ENCODE measurements at places on chromosomes 4 and X. TPM values are rescaled to one million over a fixed set of nuclear protein-coding genes. Genes with fewer than 3 reads are reported as not detected.

Gene ZNF81
- 9.6 TPM for total RNA-seq

Gene FATE1
- not detected for total RNA-seq

Gene TLL1
- total RNA-seq = 39.2 TPM

Gene EDNRA
- 181 TPM for total RNA-seq

Gene DMD
- total RNA-seq = 334 TPM

Gene PGAM4
- not detected for total RNA-seq

Gene RHOH
- not detected for total RNA-seq

Gene FGF16
- not detected for total RNA-seq

Gene USP26
- total RNA-seq = not detected

- H3K4me1 ChIP-seq = peaks cover 3% of the 10 kb centered on the region
- H3K27me3 ChIP-seq = no peaks in the 10 kb centered on the region
- no peak overlapping the region for H3K27ac ChIP-seq
- no peak overlapping the region for H3K4me3 ChIP-seq
- no peak for DNase-seq
These were observed 29.4 kb downstream of the ARAP2 start for GRCh38 chr4:36214735-36215485.

DNA sequence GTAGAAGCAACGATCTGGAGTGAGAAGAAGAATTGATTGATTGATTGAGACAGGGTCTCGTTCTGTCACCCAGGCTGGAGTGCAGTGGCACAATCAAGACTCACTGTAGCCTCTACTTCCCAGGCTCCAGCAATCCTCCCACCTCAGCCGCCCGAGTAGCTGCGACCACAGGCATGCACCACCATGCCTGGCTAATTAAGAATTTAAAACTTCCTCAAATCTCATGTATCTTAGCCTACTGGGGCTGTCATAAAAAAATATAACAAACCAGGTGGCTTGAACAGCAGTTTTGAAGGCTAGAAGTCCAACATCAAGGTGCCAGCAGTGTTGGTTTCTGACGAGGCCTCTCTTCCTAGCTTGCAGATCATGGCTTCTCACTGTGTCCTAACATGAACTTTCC is 18.3 kb upstream of the TBC1D9 start:
- H3K4me3 ChIP-seq = no peak overlapping the region
- H3K27me3 ChIP-seq = no peaks in the 10 kb centered on the region

DNA sequence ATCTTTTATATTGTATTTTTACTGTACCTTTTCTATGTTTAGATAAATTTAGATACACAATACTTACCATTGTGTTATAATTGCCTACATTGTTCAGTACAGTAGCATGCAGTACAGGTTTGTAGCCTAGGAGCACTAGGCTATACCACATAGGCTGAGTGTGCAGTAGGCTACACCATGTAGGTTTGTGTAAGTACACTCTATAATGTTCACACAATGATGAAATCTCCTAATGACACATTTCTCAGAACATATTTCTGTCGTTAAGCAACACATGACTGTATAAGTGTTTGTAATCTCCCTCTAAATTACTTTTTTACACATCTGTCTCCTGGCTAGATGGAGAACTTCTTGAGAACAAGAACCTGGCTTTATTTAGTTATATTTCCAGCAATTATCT is 40.3 kb downstream of the UCHL1 start:
- no peaks in the 10 kb centered on the region for H3K4me1 ChIP-seq
- peaks cover 30% of the 10 kb centered on the region for H3K27me3 ChIP-seq
- no peak for DNase-seq
- H3K27ac ChIP-seq = no peak overlapping the region

GRCh38 chrX:14228611-14229010 is 198.9 kb upstream of the GEMIN8 start:
- no peaks in the 10 kb centered on the region for H3K27me3 ChIP-seq
- DNase-seq = no peak
- no peak overlapping the region for H3K4me3 ChIP-seq
- no peak overlapping the region for H3K27ac ChIP-seq
- H3K36me3 ChIP-seq = no peaks in the 10 kb centered on the region

DNA sequence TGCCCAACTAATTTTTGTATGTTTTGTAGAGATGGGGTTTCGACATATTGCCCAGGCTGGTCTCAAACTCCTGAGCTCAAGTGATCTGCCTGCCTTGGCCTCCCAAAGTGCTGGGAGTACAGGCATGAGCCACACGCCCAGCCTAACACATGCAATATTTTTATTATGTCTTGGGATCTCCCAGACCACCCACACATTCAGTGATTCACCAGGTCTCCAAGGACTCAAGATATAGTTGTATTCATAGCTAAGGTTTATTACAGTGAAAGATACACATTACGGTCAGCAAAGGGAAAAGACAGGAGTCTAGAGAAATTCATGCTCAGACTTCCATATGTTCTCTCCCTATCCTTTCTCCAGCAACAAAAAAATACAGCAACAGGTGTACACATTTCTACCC is 25.5 kb upstream of the FAM120C start:
- no peak overlapping the region for H3K27ac ChIP-seq
- DNase-seq = no peak
- H3K4me3 ChIP-seq = no peak overlapping the region
- no peaks in the 10 kb centered on the region for H3K36me3 ChIP-seq
- no peaks in the 10 kb centered on the region for H3K27me3 ChIP-seq

DNA sequence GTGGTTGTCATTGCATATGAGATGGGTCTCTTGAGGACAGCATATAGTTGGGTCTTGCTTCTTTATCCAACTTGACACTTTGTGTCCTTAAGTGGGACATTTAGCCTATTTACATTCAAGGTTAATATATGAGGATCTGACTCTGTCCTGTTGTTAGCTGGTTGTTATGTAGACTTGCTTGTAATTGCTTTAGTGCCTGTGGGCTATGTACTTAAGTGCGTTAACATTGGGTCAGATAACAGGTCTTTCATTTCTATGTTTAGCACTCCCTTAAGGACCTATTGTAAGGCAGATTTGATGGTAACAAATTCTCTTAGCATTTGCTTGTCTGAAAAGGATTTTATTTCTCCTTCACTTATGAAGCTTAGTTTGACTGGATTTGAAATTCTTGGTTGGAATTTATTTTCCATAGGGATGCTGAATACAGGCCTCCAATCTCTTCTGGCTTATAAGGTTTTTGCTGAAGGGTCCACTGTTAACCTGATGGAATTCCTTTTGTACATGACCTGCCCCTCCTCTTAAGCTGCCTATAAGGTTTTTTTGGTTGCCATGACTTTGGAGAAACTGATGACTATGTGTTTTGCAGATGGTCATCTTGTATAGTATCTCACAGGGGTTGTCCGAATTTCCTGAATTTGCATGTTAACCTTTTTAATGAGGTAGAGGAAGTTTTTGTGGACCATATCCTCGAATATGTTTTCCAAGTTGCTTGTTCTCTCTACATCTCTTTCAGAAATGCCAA is 162.0 kb downstream of the NKX6-1 start:
- no peaks in the 10 kb centered on the region for H3K27me3 ChIP-seq
- H3K27ac ChIP-seq = no peak overlapping the region
- no peaks in the 10 kb centered on the region for H3K36me3 ChIP-seq
- no peak overlapping the region for H3K4me3 ChIP-seq
- no peak for DNase-seq

DNA sequence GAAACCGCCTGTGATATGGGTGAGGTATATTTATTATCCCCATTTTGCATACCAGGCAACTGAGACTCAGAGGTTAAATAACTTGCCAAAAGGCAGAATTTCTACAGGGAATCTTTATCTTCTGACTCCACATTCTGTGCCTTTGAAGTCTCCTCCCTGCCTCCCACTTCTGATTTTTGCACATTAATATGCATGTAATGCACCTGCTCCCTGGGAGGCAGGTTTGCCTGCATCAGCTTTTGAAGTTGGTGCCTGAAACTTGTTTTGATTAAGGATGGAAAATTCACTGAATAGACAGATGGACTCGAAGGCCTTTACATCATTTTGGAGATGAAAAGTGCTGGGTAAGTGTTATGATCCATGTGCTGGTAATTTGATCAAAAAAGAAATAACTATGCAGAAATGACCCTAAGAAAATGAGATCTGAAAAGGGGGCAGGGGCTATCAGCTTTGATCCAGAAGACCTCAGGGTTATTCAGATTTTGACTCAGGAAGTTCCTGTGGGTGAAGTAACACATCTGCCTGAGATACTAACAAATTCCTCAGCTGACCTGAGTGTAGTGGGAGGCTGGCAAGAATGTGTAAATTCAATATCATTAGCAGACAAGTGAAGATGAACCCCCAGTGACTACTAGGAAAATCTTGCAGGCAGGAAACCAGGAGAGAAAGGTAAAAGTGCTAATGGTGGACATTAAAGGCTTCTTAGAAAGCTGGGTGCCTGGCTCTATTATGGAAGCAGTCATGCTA is 167.5 kb upstream of the BOD1L1 start:
- no peak overlapping the region for H3K4me3 ChIP-seq
- H3K4me1 ChIP-seq = no peaks in the 10 kb centered on the region
- peaks cover 64% of the 10 kb centered on the region for H3K27me3 ChIP-seq
- no peak overlapping the region for H3K27ac ChIP-seq
- peaks cover 4% of the 10 kb centered on the region for H3K36me3 ChIP-seq
- no peak for DNase-seq

GRCh38 chr4:152633118-152633517 is 46.7 kb downstream of the TMEM154 start:
- no peak for DNase-seq
- peaks cover 3% of the 10 kb centered on the region for H3K4me1 ChIP-seq
- H3K27me3 ChIP-seq = peaks cover 4% of the 10 kb centered on the region
- no peak overlapping the region for H3K4me3 ChIP-seq
- no peak overlapping the region for H3K27ac ChIP-seq

DNA sequence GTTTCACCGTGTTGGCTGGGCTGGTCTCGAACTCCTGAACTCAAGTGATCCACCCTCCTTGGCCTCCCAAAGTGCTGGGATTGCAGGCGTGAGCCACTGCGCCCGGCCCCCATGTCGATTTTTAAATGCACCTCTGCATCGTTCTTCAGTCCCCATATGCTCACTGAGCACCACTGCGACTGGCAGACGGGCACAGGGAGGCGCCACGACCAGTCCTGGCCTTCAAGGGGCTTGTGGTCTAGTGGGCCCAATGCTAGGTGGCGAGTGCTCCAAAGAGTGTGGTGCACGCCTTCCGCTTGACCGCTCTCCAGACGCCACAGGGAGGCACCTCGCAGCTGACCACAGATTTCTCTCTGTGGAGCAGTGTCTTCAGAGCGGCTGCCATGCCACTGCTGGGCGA is 11.7 kb upstream of the MSANTD1 start:
- no peak for DNase-seq
- H3K27ac ChIP-seq = no peak overlapping the region
- H3K4me1 ChIP-seq = no peaks in the 10 kb centered on the region
- H3K27me3 ChIP-seq = no peaks in the 10 kb centered on the region

DNA sequence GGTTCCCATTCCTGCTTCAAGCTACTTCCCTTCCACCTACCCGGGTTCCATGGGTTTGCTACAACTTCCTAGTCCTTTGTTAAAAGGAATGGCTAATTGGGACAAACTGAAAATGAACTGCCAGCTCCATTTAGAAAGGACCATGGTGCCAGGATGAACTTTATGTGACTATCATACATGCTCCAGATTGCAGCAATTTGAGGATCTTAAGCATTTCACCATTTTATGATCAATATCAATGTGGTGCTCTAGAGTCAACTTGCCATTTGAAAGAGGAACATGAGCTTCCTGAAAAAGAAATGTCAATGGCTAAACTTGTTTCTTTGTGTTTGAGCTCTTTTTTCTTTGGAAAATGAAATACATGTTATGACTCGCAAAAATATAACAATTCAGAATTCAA is 92.7 kb upstream of the IL15 start:
- no peak overlapping the region for H3K4me3 ChIP-seq
- H3K27ac ChIP-seq = no peak overlapping the region

DNA sequence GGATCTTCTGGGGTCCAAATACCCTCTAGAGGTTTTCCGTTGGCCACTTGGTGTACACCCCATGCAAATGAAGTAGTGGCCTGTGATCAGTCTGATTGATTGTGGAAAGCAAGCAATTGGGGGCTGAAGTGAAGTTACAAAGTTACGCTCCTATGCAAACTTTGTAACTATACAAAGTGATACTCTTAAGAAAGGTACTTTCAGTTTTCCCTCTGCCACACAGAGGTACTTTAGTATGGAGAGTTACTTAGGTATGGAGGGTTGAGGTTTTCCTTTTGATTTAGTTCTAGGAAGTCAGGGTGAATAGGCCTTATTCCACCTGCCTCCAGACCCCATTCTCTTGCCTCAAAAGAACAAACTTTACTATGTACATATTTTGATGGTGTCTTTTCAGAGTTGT is 28.7 kb downstream of the STAG2 start:
- DNase-seq = no peak
- H3K4me1 ChIP-seq = peaks cover 20% of the 10 kb centered on the region
- H3K27ac ChIP-seq = no peak overlapping the region
- no peaks in the 10 kb centered on the region for H3K36me3 ChIP-seq
- H3K27me3 ChIP-seq = no peaks in the 10 kb centered on the region

DNA sequence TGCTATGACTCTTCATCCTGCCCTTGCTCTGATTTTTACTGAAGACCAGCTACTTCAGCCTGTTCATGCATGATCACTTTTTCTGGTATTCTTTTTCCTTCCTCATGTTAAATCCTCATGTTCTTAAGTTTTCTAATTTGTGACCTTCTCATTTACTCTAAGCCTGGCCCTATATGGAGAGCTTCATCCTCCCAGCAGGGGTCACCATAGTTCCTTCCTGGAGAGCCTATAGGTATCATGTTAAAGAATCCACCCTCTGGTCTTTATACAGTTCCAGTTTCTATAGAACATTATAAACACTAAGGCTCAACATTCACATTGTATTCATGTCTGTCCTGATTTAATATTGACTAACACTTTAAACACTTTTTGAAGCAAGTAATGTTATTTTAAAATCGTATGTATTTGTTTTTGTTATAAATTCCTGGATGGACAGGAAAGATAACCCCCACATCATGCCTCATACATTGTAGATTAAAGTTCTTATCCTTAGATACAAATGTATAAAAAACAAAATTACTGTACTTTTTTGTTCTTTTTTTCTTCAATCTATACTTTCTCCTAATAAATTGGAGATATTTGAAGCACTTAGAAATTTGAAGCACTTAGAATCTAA is 53.8 kb upstream of the OTUD4 start:
- peaks cover 3% of the 10 kb centered on the region for H3K4me1 ChIP-seq
- no peaks in the 10 kb centered on the region for H3K36me3 ChIP-seq
- no peak overlapping the region for H3K27ac ChIP-seq
- DNase-seq = no peak

DNA sequence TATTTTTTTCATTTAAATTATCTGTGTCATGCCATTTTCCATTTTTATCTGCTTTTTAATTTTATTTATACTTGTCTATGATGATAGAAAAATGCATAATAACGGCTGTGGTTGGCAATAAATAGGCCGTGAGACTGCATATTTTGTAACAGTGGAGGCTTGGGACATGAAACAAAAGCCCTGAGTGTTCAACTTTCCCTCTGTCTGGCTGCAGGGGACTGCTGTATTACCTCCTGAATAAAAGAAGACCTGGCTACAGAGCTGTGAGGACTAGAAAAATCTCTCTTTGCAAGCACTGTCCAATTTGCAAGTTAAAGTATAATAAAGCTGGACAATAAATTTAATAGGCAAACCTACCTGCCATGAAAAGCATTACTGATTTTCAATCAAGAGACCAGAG is 82.1 kb downstream of the MAGEB10 start:
- no peaks in the 10 kb centered on the region for H3K36me3 ChIP-seq
- no peak for DNase-seq
- peaks cover 11% of the 10 kb centered on the region for H3K4me1 ChIP-seq
- no peak overlapping the region for H3K4me3 ChIP-seq

GRCh38 chr4:48266781-48267180 is 2.9 kb downstream of the TEC start:
- H3K36me3 ChIP-seq = no peaks in the 10 kb centered on the region
- no peak for DNase-seq
- no peak overlapping the region for H3K27ac ChIP-seq
- peaks cover 3% of the 10 kb centered on the region for H3K4me1 ChIP-seq
- peaks cover 25% of the 10 kb centered on the region for H3K27me3 ChIP-seq
- H3K4me3 ChIP-seq = no peak overlapping the region
